ENCODE measurements at places on chromosomes 3 and 15. TPM values are rescaled to one million over a fixed set of nuclear protein-coding genes. Genes with fewer than 3 reads are reported as not detected.
A peak's percentile ranks its signal among the peaks of the same experiment; 100 is the strongest.

CYP1A2 gene
- total RNA-seq = not detected

DNA sequence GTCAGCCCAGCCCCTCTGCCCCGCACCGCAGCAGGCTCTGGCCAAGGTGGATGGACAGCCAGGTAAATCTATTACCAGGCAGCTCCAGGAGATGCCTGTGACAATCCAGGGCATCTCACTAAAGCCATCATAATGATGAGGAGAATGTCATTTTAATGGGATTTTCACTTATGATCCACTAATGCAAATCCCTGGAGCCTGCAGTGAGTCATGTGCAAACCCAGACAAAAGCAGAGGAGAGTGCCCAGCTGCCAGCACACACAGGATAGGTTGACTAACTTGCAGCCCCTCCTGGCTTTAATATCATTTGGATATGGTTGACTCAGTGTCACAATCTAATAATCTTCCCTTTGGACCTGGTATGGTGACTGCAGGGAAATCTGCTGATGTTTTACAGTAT, 206.9 kb upstream of the TRIM42 start:
- no peak overlapping the region for H3K27ac ChIP-seq
- no peaks in the 10 kb centered on the region for H3K36me3 ChIP-seq
- DNase-seq = no peak
- no peaks in the 10 kb centered on the region for H3K4me1 ChIP-seq

CGNL1 gene
- 24.9 TPM for total RNA-seq

TF gene
- 8.5 TPM for total RNA-seq

DNA sequence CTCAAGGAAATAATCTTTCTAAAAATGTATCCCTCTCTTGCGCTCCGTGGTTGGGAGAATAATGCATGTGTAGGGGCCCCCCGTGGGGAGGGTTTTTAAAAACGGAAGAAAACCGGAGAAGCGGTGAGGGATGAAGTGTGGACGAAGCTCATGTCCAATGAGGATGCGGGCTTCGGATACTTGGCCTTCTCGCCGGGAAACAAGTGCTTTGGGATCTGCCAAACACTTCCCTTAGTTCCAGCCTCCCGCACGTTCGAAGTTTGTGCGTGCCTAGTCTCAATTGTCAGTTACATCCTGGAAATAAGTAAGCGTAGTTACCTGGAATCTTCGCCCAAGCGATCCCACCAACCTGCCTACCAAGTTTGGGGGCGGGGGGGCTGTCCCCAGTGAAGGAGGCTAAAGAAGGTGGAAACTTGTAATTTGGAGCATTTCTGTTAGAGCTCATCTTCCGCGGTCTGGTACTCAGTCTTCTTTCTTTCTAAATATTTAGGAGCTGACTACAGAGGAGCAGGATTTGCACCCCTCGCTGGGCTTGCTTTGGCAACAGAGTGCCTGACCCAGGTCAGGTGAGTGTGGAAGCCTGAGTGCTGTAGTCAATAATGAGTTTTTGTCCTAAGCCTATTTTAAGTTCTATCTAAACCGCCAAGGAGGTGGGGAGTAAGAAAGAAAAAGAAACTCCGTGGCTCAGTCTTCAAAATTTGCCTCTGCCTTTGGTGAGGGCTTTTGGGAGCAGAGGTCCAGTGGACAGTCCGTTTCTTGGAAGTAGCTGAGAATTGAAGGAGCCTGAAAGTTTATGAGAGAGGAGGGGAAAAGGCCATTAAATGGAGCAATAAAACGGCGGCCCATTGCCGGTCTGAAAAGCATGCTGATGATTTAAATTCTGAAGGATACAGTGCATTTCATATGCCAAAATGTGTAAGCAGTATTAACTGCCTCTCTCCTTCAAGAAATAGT, 1.1 kb downstream of the ITPR1 start:
- H3K4me3 ChIP-seq = peak overlapping the region; percentile 86
- peak; percentile 35 for DNase-seq

FAM131A gene
- 26.5 TPM for total RNA-seq

DNA sequence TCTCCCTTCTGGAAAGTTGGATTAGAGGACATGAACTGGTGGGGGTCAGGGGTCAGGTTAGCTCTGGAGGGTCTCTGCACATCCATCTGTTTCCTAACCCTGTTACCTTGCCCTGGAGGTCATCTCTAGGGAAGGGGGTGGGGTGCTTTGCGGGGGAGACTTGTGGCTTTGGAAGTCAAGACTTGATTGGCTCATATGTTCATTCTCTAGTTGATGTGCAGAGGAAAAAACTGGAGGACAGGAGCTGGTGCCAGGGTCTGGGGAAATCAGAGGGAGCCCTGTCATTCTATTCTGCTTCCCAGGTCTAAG, 42.9 kb upstream of the ROPN1 start:
- H3K4me1 ChIP-seq = no peaks in the 10 kb centered on the region
- peak overlapping the region; percentile 66 for H3K4me3 ChIP-seq
- DNase-seq = no peak
- no peak overlapping the region for H3K27ac ChIP-seq
- no peaks in the 10 kb centered on the region for H3K27me3 ChIP-seq
- no peaks in the 10 kb centered on the region for H3K36me3 ChIP-seq

GRCh38 chr3:69930564-69930963, 69.0 kb upstream of the SAMMSON start:
- no peak for DNase-seq
- H3K27me3 ChIP-seq = no peaks in the 10 kb centered on the region
- H3K4me1 ChIP-seq = no peaks in the 10 kb centered on the region
- H3K4me3 ChIP-seq = no peak overlapping the region

DNA sequence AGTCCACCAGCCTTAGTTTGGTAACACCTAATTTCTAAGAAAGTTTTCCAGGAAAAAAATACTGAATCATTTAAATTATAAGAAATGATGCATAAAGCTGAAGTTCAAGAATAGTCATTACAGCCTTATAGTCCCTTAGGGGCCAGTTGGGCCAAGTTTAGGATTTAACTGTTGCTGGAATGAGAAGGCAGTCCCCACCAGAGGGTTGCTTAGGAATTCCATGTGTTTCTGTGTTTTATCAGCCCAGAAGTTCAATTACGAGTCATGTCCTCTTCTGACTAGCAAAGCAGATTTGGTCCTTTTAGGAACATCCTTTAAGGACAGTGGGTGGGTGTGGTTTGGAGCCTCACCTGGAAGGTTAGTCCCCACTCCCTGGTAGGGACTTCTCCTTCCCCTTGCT, 57.0 kb upstream of the NR2E3 start:
- DNase-seq = no peak
- no peak overlapping the region for H3K4me3 ChIP-seq
- no peaks in the 10 kb centered on the region for H3K27me3 ChIP-seq
- no peaks in the 10 kb centered on the region for H3K4me1 ChIP-seq
- H3K36me3 ChIP-seq = peaks cover under 1% of the 10 kb centered on the region
- peak overlapping the region; percentile 34 for H3K27ac ChIP-seq

DNA sequence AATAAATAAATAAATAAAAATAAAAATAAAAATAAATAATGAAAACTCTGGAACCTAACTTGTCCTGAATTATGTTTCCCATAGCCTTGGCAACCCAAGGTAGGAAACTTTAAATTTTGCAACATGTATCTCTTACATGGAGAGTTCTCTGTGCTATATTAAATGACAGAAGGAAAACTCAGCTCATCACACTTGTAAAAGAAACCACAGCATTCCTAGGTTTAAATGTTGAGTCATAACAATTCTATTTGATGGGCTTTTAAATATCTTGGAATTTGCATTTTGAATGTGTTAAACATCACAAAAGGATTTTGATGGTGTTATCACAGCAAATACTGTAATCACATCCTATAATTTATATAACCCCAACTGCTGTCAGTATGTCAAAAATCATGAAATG, 144.2 kb downstream of the LRTM1 start:
- DNase-seq = no peak
- H3K4me1 ChIP-seq = no peaks in the 10 kb centered on the region

DNA sequence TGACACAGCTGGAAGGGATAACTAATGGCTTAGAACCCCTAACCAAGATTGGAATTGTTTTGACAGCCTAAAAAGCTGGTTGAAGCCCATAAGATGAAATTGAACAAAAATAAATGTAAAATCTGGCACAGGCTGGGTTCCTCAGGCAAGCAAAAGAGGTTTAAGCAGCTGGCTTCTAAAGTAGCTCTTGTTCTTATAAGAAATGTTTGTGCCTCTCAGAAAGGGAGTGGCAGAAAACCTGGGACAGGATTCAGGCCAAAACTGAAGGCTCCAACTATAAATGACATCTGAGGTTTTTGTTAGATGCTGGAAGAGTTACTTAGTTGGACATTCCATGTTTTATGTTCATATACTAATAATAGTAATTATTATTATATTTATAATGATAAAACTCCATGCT, 378.3 kb downstream of the CNTN4 start:
- no peaks in the 10 kb centered on the region for H3K36me3 ChIP-seq
- no peaks in the 10 kb centered on the region for H3K27me3 ChIP-seq
- H3K4me1 ChIP-seq = no peaks in the 10 kb centered on the region
- no peak for DNase-seq
- H3K4me3 ChIP-seq = no peak overlapping the region
- H3K27ac ChIP-seq = no peak overlapping the region

ACTRT3 gene
- total RNA-seq = 3.3 TPM

DNA sequence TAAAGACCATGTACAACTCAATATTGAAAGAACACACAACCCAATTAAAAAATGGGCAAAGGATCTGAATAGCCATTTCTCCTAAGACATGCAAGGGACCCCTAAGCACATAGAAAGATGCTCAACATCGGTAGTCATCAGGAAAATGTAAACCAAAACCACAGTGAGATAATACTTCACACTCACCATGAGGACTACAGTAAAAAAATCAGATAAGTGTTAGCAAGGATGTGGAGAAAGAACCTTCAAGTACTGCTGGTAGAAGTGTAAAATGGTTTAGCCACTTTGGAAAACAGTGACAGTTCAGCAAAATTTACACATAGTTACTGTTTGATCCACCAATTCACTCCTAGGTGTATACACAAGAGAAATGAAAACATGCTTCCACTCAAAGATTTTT, 30.1 kb upstream of the XIRP1 start:
- DNase-seq = no peak
- no peaks in the 10 kb centered on the region for H3K27me3 ChIP-seq
- no peak overlapping the region for H3K27ac ChIP-seq
- no peak overlapping the region for H3K4me3 ChIP-seq

DNA sequence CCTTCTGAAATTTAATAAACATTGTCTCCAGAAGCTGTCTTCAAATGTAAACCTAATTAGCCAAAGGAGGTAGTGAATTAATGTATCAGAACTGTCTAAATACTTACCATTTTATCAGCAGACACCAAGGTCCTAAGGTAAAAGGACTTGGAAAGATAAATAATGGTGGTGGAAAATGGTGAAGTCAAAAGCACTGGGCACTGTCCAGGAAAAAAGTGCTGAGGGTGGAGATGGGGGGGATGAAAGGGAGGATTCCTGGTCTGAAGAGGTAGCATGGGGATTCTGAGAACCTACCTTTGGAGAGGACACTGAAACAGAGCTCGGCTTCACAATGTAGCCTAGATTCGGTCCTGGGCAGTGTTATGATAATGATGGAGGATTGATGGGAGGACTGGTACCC, 149.0 kb upstream of the DPH6 start:
- no peak overlapping the region for H3K4me3 ChIP-seq
- no peak for DNase-seq
- no peak overlapping the region for H3K27ac ChIP-seq
- no peaks in the 10 kb centered on the region for H3K4me1 ChIP-seq
- no peaks in the 10 kb centered on the region for H3K36me3 ChIP-seq

GRCh38 chr3:53944028-53944427, 52.4 kb upstream of the SELENOK start:
- H3K27ac ChIP-seq = no peak overlapping the region
- no peaks in the 10 kb centered on the region for H3K36me3 ChIP-seq
- no peaks in the 10 kb centered on the region for H3K4me1 ChIP-seq
- no peak overlapping the region for H3K4me3 ChIP-seq
- no peak for DNase-seq
- no peaks in the 10 kb centered on the region for H3K27me3 ChIP-seq

Data from breast epithelium (tissue), 4 donors.